ENCODE measurements at places on chromosomes 7 and 10. TPM values are rescaled to one million over a fixed set of nuclear protein-coding genes. Genes with fewer than 3 reads are reported as not detected.

DNA sequence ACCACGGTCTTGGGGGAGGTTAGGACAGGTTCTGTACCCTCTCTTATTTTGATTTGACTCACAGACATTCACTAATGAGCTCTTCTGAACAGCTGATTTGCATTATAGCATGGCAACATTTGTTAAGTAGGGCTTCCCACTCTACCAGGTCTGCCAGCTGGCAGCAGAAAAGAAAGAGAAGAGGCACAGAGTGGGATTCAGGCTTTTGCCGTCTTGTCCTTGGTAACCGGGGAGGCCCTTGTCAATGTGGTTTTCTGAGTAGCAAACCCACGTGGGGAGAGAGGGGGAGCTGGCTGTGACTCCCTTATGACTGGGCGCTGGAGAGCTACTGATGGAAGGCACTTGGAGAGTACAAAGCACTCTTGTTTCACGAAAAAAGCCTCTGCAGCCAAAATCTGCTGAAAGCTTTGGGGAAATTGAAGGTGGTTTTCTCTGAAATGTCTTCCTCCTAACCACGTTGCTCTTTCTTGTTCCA is 355.3 kb upstream of the GALNT17 start:
- no peaks in the 10 kb centered on the region for H3K36me3 ChIP-seq
- H3K27ac ChIP-seq, result no peak overlapping the region
- DNase-seq, result no peak

DNA sequence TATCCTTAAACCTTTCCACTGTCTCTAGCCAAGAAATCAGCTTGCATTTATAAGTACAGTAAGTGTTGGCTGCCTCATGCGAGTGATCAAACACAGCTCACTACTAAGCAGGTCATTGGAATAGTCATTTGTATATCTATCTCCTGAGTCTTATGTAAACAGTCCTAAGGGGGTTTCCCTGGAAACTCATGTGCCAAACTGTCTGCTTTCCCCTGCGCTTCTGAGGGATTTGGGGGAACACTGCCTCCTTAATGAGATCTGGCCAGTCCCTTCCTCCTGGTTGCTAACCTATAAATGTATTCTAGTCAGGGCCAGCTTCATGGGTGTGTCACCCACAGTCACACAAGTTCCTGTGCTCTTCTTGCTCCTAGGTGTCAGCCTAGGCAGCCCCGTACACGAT is 133.1 kb downstream of the CD36 start:
- H3K4me3 ChIP-seq, result no peak overlapping the region
- H3K4me1 ChIP-seq, result peaks cover 4% of the 10 kb centered on the region
- no peak overlapping the region for H3K27ac ChIP-seq
- no peaks in the 10 kb centered on the region for H3K36me3 ChIP-seq
- DNase-seq, result no peak
- no peaks in the 10 kb centered on the region for H3K27me3 ChIP-seq

DNA sequence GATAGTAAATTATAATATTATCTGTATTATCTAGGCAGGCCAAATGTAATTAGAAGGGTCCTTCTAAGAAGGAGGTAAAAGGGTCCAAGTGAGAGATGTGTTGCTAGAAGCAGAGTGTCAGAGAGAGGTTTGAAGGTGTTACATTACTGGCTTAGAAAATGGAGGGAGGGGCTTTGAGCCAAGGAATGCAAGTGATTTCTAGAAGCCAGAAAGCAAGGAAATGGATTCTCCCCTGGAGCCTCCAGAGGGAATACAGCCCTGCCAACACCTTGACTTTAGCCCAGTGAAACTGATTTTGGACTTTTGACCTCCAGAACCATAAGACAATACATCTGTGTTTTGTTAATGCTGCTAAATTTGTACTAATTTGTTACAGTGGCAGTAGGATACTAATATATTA is 97.9 kb upstream of the IL6 start:
- H3K36me3 ChIP-seq, result no peaks in the 10 kb centered on the region
- H3K4me1 ChIP-seq, result no peaks in the 10 kb centered on the region
- no peak overlapping the region for H3K27ac ChIP-seq
- DNase-seq, result no peak

Gene CALHM1
- not detected for total RNA-seq

Gene HTRA1
- 80.5 TPM for total RNA-seq

Data from left lung (tissue), 14 donors.